Cardiac muscle cell (in vitro differentiated cells and primary cell): ENCODE measurements at places on chromosomes 1 and 21. TPM values are rescaled to one million over a fixed set of nuclear protein-coding genes. Genes with fewer than 3 reads are reported as not detected.

The KMO gene
- not detected in 2 replicates for total RNA-seq

DNA sequence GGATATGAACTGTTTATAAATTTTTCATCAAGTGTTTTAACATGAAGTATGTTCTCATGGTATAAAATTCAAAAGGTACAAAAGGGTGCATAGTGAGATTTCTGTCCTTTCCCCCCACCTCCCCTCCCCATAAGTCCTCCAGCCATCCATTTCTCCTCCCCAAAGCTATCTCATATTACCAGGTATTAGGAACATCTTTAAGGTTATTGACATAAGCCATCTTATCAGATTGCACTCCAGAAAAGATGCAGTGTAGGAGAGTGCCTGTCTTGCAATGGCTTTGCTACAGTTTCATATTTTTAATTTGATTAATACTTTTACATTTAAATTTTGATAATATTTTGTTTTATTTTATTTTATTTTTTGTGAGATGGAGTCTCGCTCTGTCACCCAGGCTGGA lies 13.5 kb upstream of the HPCAL4 start:
- H3K36me3 ChIP-seq, result no peaks in the 10 kb centered on the region
- H3K4me3 ChIP-seq, result no peak overlapping the region
- H3K27ac ChIP-seq, result no peak overlapping the region
- peaks cover 4% of the 10 kb centered on the region for H3K4me1 ChIP-seq
- DNase-seq, result no peak

The APCS gene
- not detected in 2 replicates for total RNA-seq

The LHX8 gene
- 0.18 and 0.35 TPM in 2 replicates for total RNA-seq

DNA sequence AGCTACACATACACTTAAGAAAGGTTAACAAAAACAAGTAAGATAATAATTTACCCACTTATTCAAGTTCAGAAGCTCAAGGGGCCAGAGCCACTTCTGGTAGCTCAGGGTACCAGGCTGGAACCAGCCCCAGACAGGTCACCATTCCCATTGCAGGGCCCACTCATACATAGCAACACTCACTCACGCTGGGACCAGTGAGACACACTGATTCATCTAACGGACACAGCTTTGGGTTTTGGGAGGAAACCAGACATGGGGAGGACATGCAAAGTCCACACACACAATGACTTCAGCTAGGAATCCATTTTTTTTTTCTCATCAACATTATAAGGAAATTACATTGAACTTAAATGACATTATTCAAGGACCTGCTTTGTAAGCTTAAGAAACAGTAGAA lies 169.1 kb downstream of the ZC3H11B start:
- no peaks in the 10 kb centered on the region for H3K36me3 ChIP-seq
- peaks cover 12% of the 10 kb centered on the region for H3K4me1 ChIP-seq
- no peak overlapping the region for H3K27ac ChIP-seq
- no peak for DNase-seq

DNA sequence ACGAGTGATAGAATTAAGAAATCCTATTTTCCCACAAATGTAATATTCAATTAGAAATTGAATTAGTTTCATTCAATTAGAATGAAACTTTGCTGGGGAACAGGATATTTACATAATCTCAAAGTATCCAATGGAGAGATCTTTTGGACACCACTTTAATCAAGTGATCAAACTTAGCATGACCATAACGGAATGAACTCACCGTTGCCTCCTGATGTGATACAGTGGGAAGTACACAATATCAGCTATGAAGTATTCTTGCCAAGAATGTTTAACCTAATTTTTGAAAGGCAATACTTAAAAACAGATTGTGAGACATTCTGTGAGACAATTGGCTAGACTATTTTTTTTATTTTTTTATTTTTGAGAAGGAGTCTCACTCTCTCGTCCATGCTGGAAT lies 16.6 kb downstream of the CDKN2C start:
- DNase-seq, result no peak
- no peaks in the 10 kb centered on the region for H3K4me1 ChIP-seq
- H3K4me3 ChIP-seq, result no peak overlapping the region
- H3K27ac ChIP-seq, result no peak overlapping the region
- peaks cover 51% of the 10 kb centered on the region for H3K27me3 ChIP-seq
- no peaks in the 10 kb centered on the region for H3K36me3 ChIP-seq

The IL20 gene
- total RNA-seq, result not detected in 2 replicates

DNA sequence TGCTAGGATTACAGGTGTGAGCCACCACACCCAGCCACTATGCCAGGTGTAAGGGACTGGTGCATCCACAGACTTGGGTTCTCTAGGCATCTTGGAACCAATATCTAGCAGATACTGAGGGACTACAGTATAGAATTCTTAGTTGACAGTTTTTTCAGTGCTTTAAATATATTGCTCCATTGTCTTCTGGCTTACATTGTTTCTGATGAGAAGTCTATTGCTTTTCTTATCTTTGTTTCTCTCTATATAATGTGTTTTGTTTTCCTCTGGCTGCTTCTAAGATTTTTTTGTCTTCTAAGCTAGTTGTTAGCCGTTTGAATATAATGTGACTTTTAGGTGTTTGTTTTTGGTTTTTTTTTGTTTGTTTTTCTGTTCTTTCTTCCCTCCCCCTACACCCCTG lies 13.5 kb downstream of the NUF2 start:
- H3K27me3 ChIP-seq, result no peaks in the 10 kb centered on the region
- H3K27ac ChIP-seq, result no peak overlapping the region

The TRNP1 gene
- total RNA-seq, result 61.7 and 63.7 TPM in 2 replicates

GRCh38 chr1:78292361-78292760 lies 198.4 kb upstream of the PTGFR start:
- no peak overlapping the region for H3K4me3 ChIP-seq
- no peaks in the 10 kb centered on the region for H3K27me3 ChIP-seq
- H3K4me1 ChIP-seq, result no peaks in the 10 kb centered on the region
- no peaks in the 10 kb centered on the region for H3K36me3 ChIP-seq

GRCh38 chr1:221246067-221246466 lies 366.8 kb downstream of the HLX start:
- H3K27ac ChIP-seq, result no peak overlapping the region
- no peaks in the 10 kb centered on the region for H3K36me3 ChIP-seq
- H3K4me1 ChIP-seq, result no peaks in the 10 kb centered on the region
- no peaks in the 10 kb centered on the region for H3K27me3 ChIP-seq

- no peaks in the 10 kb centered on the region for H3K27me3 ChIP-seq
- peak overlapping the region; percentile 38 for H3K27ac ChIP-seq
- H3K4me1 ChIP-seq, result peaks cover 22% of the 10 kb centered on the region
- DNase-seq, result no peak
These were observed 78.7 kb downstream of the DYRK1A start for GRCh38 chr21:37445228-37445627.

DNA sequence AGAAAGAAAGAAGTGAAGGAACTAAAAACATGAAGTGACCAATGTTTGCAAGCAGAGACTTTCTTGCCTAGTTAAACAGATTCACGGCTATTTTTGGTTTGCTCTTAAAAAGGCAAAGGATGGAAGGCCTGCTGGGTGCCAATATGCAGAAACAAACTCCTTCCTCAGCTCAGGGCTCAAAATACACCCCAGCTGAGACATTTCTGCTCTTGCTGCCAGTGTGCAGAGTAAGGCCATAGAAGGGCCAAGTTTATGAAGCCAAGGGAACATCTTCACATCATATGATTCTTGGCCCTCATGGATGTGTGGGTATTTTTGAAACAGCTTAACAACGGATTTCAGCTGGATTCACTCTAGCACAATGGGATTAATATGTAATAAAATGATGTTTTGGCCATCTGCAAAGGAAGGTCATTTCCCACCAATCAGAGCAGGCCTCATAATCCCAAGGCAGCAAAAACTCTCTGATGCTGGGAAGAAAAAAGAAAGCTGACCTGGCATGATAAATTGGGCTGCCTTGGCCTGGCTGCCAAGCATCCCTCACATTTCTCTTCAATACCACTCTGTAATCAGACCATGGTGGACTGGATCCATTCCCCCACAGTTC lies 70.7 kb downstream of the CAPZB start:
- no peaks in the 10 kb centered on the region for H3K27me3 ChIP-seq
- peaks cover 15% of the 10 kb centered on the region for H3K36me3 ChIP-seq
- no peak for DNase-seq
- no peak overlapping the region for H3K4me3 ChIP-seq
- H3K27ac ChIP-seq, result peak overlapping the region; percentile 70

The NUDT4B gene
- total RNA-seq, result 72.0 and 87.9 TPM in 2 replicates

The RAB13 gene
- total RNA-seq, result 30.6 and 37.6 TPM in 2 replicates
